Suprapubic skin (tissue), 4 donors: ENCODE measurements at places on chromosomes 1 and 21. TPM values are rescaled to one million over a fixed set of nuclear protein-coding genes. Genes with fewer than 3 reads are reported as not detected.

The KRTAP12-4 gene
- total RNA-seq, result not detected

The TMED5 gene
- 42.6 TPM for total RNA-seq

The HRNR gene
- total RNA-seq, result not detected

The LINGO4 gene
- 0.68 TPM for total RNA-seq

The GPR37L1 gene
- not detected for total RNA-seq

The KIAA0040 gene
- 21.6 TPM for total RNA-seq

The GPX7 gene
- total RNA-seq, result 11.1 TPM

The GSTM1 gene
- total RNA-seq, result not detected

The GBP6 gene
- total RNA-seq, result 0.55 TPM

The DAB1 gene
- 0.17 TPM for total RNA-seq

The ADAMTS5 gene
- total RNA-seq, result 6.1 TPM

The CAMK1G gene
- total RNA-seq, result 0.23 TPM

The HES4 gene
- 34.1 TPM for total RNA-seq

The HTR6 gene
- total RNA-seq, result 0.23 TPM

The BCL10 gene
- 19.9 TPM for total RNA-seq

The ADCY10 gene
- not detected for total RNA-seq

The ST7L gene
- total RNA-seq, result 16.2 TPM

The PAQR7 gene
- 20.9 TPM for total RNA-seq

The LDLRAD2 gene
- total RNA-seq, result 0.29 TPM
